ENCODE measurements at places on chromosomes 3 and 15.

GRCh38 chr3:39990532-39990931 is 181.1 kb downstream of the MYRIP start:
- peak; percentile 57 for DNase-seq

- no peak for DNase-seq
Measured at GRCh38 chr15:40313531-40314398, 6.0 kb upstream of the PLCB2 start.

DNA sequence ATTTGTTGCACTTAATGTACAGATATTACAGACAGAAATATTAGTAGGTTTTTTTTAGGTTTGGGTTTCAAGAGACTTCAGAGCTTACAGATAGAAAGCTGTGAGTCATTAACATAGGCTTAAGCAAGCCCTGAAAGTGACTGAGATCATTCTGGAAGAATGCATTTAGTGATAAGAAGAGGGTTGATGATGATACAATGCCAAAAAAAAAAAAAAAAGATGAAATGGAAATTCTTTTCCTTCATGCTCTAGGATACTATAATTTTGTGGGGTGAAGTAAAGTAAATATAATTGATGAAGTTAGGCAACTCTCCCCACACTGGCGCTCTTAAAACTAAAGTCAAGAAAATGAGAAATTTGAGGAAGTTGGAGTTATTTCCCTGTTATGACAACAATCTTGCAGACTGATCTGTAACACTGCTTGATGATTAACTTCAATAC is 169.4 kb upstream of the ZNF385D start:
- DNase-seq = no peak

GRCh38 chr3:9298236-9298635 is 48.8 kb upstream of the SRGAP3 start:
- no peak for DNase-seq

DNA sequence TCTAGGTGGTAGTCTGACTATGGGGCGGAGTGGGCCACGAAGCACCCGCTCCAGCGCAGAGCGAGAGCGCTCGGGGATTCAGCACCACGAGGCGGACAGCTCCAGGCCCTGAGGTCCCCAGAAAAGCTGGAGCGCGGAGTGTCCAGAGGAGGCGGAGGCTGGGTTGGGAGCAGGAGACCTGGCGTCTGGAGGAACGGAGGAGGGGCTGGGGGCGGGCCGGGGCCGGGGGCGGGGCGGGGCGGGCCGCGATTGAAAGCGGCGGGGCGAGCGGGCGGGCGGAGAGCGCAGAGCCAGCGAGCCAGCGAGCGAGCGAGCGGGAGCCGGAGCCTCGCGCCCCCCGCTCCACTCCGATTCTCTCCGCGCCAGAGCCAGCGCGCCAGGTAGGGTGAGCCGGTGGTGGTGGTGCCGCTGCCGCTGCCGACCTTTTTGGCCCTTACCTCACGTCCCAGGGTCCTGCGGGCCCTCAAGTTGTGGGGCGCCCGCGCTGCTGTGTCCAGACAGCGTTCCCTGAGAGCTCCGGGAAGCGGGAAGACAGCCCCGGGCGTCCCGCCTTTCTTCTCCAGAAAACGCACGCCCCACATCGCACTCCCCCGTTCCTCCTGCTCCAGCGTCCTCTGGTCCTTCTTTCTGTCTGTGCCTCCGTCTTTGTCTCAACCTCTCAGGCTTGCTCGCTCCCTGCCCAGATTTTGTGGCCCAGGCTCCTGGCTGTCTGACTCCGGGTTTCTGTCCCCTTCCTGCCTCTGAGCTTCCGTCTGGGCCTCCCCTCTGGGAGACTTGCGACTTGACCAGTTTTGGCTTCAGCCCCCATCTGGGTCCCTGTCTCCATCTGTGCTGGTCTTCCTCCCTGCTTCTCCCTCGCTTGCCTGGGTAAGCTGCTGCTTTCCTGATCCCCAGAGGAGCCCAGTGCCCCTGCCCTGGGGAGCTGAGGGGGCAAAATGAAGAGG is at the start of gene GRM2:
TSS of gene GRM2 (plus strand) at position 281 of the 944 bp plus-strand sequence. CDS start 1,916 bp downstream, outside the sequence.
- peak; percentile 30 for DNase-seq

- DNase-seq = no peak
Measured at GRCh38 chr3:32616267-32616962, 45.8 kb upstream of the DYNC1LI1 start.

- DNase-seq = no peak
Measured at GRCh38 chr15:37028625-37029296, 71.6 kb downstream of the MEIS2 start.

DNA sequence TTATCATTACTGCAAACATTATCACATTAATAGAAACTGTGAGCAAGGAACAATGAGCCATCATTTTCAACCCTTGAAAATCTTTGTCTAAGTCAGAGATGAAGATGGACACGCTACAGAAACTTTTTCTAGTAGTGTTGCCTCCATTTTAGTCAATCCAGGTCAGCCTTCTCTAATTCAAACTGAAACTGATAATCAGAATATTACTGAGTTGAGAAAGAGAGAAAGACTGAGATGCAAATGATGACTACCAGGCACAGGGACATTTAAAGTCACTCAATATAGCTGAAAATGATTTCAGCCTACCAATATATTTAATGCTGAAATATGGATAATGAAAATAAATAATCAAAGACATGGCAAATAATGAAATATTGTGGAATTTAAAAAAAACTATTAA is 261.4 kb downstream of the GBE1 start:
- no peak for DNase-seq

GRCh38 chr3:73604451-73604850 is 20.3 kb downstream of the PDZRN3 start:
- no peak for DNase-seq

DNA sequence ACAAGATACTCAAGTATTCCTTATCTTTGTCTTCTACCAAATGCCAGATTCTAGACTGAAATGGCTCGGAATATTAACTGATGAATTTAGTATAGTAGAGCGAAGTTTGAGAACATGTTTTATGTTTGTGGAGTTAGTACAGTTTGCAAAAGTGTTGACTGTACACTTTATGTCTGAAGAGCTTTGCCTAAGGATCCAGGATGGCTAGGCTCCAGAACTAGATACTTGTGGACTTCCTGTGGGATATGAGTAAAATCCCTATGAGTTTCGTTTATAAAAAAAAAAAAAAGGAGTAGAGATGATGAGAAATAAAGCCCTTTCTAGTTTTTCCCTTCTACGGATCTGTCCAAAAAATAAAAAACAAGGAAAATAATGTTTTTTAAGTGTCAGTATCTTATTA is 96.7 kb downstream of the TP63 start:
- no peak for DNase-seq

GRCh38 chr15:81484086-81484955 is 110.3 kb upstream of the TMC3 start:
- DNase-seq = no peak

DNA sequence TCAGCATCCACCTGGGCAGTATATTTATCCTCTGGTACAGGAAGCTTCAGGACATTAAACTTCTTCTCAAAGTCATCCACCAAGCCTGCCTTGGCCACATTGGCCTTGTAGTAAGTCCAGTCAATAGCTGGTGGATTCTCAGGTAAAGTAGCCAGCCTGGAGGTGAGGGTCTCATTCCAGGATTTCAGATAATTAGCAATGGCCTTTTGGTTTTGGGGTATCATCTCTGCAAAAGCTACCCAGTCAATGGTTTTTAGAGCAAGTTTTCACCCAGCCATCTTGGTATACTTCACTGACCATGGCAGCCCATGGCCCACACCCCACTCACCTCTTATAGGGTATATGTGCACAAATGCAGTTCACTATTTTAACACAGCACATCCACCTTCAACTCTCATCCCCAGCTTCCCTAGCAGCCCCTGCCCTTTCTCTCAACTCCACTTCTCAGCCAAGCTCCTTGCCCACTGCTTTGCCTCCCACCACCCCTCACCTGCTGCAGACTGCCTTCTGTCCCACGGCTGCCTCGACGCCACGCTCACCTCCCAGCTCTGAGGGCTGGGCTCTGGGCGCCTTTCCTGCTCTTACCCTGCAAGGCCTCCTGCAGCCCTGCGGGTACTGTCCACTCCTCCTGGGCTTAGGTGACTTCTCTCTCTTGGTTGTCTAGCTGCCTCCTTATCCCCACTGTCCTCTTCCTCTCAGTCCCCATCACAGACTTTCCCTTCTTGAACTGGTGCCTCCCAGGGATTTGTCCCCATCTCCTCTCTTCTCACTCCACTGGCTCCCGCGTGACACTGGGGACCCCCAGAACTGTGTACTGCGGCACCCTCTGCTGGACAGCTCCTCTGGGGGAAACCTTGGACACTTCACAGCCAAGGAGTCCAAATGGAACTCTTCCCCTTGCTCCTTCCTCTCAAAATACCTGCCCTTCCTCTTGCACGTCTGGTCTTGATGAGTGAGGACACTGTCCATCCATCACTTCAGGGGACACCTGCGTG is 1.7 kb upstream of the TGM5 start:
- no peak for DNase-seq

- no peak for DNase-seq
Measured at GRCh38 chr15:73809728-73810501, 56.8 kb upstream of the INSYN1 start.

GRCh38 chr15:53837263-53837662 is 77.8 kb upstream of the WDR72 start:
- no peak for DNase-seq

DNA sequence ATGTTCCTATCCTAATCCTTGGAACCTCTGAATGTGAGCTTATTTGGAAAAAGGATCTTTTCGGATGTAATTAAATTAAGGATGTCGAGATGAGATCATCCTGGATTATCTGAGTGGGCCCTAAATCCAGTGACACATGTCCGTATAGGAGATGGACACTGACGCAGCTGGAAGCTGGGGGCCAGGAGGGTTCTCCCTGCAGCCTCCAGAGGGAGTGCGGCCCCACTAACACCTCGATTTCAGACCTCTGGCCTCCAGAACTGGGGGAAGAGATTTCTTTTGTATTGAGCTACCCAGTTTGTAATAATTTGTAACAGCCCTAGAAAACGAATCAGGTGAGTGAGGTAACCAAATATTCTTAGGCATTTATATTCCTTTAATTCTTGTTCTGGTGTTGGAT is 2.5 kb downstream of the DNAJB8 start:
- DNase-seq = no peak

- peak; percentile 31 for DNase-seq
Measured at GRCh38 chr3:104102386-104102785, 1264.3 kb upstream of the ALCAM start.

DNA sequence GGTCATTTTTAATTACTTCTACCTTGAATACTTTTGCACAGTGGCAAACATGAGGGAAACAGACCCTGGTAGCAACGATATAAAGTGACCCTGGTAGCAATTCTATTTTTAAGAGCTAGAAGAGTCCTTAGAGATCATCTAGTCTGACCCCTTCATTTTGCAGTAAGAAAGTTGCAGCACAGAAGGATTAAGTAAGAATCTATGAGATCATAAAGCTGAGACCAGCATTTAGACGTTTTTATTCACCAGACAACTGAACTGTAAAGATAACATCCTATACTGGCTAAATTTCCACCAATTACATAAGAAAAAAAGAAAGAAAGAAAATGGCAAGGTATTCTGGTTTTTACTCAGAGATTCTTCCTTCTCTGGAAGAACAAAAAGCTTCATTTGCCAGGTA is 49.9 kb downstream of the LRRFIP2 start:
- no peak for DNase-seq

GRCh38 chr15:52441841-52442240 is 86.8 kb downstream of the MYO5A start:
- no peak for DNase-seq

DNA sequence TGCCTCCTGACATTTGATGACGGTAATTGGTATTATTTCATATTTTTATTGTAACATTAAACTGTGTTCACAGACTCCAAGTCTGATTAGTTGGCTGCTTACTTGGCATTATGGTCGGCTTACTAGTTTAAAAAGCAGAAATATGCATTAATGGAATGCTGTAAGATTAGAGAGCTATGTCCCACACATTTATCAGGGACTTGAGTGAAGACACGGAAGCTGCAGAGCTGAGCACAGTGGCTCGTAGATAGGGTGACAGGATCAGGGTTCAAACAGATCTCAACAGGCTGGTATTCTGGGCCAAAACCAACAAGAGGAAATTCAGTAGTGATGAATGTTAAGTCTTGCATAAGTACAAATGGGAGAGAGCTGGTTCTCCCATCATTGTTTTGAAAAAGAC is 113.8 kb downstream of the ADAMTSL3 start:
- no peak for DNase-seq

DNA sequence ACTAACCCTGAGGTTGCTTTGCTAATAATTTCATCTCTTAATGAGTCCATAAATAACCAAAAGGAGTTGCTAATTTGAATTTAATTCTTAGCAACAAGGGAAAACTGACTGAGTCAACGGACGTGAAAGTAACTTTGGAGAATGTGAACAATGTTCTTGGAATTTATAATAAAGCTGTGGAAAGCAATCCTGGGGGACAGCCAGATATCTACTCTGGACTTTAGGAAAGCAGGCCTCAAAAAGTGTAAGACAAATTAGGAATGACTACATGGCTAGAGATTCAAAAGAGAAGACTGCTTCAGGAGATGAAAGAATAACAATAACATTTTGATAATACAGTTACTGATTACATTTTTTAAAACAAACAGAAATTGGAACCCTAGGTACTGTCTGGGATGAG is 318.4 kb upstream of the COL8A1 start:
- DNase-seq = no peak

- no peak for DNase-seq
Measured at GRCh38 chr3:187079090-187080022, 59.9 kb downstream of the RPL39L start.

- DNase-seq = no peak
Measured at GRCh38 chr3:169052465-169053302, 610.8 kb downstream of the MECOM start.

DNA sequence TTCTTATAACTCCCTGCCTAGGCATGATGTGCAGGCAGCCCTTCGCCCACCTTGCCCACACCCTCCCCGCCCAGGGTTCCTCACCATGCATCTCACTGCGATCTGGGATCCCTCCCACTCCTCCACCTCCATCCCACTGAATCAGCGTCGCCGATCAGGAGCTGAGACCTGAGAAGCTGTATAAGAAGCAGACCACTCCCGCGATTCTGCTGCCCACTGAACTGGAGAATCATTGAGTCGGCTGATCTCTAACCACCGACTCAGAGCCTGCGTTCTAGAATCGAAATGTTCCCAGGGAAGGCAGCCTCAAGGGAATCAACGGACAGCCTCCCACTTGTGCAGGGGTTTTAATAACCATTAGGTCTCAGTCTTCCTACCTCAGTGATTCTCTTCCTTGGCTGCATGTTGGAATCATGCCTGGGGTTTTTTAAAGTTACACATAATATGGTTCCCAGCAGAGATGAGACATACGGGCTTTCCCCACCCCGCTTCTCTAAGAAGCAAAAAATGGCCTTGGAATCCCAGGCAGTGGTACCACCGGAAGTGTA is 60.2 kb downstream of the TMEM44 start:
- no peak for DNase-seq

GRCh38 chr3:179991883-179992282 is 44.9 kb downstream of the PEX5L start:
- no peak for DNase-seq

GRCh38 chr3:124264346-124264745 is 272.4 kb upstream of the ROPN1 start:
- DNase-seq = no peak

- no peak for DNase-seq
Measured at GRCh38 chr3:67635806-67636205, 18.6 kb downstream of the SUCLG2 start.

Measured in germinal center (tissue), 1 donor.